ENCODE measurements at places on chromosomes 16 and 17. TPM values are rescaled to one million over a fixed set of nuclear protein-coding genes. Genes with fewer than 3 reads are reported as not detected.

CDH15 gene
- total RNA-seq = not detected

CBX2 gene
- total RNA-seq = 12.0 TPM

TNFSF12 gene
- total RNA-seq = 16.8 TPM

GCGR gene
- not detected for total RNA-seq

C16orf89 gene
- 2.1 TPM for total RNA-seq

FDXR gene
- 79.2 TPM for total RNA-seq

NOL11 gene
- 46.2 TPM for total RNA-seq

CPHXL2 gene
- total RNA-seq = not detected

FLOT2 gene
- total RNA-seq = 108 TPM

RUNDC3A gene
- not detected for total RNA-seq
